ENCODE measurements at places on chromosomes 12 and 14.

GRCh38 chr14:96085369-96085768 is 46.2 kb downstream of the C14orf132 start:
- no peak for DNase-seq

DNA sequence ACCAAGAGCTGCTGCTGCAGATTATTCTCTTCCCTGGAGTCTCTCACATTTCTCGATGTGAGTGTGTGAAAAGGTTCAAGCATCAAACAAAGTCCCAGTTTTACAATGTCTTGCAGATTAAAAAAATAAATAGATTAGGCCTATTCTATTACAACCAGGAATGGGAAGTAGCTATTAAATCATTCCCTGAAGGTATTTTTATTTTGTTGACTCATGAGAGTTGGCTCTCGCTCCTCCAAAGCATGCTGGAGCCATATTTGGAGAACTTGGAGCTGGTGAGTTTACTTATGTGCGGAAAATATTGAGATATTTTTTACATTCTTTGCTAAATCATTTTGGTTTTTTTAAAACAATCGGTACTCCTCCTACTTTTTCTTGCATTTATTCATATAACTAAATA is 572.3 kb downstream of the ETNK1 start:
- no peak for DNase-seq

DNA sequence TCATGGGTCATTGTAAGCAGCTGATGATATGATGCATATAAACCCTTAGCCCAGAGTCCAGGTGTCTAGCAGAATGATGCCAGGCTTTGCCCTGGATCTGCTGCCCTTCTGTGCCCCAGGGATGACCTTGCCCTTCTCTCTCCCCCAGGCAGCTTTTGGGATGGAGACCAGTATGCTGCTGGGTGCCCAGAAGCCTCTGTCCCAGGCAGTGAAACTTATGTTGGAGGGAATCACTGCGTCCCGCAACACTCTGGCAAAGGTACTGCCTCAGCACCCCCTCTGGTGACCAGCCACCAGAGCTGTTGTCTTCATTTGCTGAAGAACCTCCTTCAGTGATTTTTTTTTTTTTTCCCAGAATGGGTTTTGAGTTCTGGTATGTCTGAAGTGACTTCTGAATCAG is 23.3 kb downstream of the CYP46A1 start:
- DNase-seq, result no peak

GRCh38 chr12:131028587-131029338 is 75.1 kb downstream of the ADGRD1 start:
- DNase-seq, result no peak

GRCh38 chr12:118432812-118433545 is 56.6 kb downstream of the SUDS3 start:
- DNase-seq, result no peak

DNA sequence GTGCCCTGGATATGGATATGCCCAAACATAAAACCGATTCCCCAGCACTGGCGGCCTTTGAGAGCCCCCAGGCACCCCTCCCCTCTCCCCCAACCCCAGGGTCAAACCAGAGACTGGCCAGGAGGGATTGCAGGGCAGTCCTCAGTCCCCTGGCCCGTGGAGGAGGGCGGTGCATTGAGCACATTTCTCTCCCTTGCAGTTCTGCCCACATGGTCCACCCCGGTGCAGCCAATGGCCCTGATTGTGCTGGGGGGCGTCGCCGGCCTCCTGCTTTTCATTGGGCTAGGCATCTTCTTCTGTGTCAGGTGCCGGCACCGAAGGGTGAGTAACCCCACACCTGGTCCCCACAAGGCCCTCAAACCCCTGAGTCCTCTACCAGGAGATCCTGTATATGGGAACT is 3.4 kb upstream of the GPR162 start:
- DNase-seq, result no peak

DNA sequence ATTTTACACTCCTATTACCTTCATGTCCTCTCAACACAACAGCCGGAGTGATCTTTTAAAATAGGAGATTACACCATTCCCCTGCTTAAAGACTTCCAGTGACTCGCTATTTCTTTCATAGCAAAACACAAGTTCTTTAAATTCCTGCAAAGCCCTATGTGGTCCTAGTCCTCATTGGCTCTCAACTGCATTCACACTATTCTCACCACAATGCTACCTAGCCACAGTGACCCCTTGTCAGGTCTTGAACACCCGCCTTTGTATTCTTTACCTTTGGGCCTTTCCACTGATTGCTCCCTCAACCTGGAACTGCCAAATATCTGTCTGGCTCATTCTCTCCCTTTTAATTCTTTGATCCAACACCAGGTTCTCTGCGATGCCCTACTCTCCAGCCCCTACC is 160.2 kb downstream of the PRIMA1 start:
- DNase-seq, result no peak

DNA sequence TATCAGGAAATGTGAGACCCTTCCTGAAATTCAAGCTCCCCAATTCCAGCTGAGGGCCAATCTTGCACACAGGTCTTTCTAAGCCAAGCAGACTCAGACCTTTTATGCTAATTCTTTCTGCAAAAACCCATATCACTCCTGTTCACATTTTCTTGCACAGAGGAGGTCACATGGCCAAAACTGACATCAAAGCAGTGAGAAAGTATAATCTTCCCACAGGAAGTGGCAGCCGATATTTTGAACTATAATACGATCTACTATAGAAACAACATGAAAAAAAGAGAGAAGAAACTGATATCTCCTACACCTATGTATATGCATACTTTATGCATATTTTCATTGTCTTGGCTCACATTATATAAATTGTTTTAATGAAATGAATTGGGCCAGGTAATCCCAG is 132.9 kb upstream of the SSTR1 start:
- DNase-seq, result no peak

- no peak for DNase-seq
Measured at GRCh38 chr14:55446833-55447232, 6.4 kb upstream of the TBPL2 start.

DNA sequence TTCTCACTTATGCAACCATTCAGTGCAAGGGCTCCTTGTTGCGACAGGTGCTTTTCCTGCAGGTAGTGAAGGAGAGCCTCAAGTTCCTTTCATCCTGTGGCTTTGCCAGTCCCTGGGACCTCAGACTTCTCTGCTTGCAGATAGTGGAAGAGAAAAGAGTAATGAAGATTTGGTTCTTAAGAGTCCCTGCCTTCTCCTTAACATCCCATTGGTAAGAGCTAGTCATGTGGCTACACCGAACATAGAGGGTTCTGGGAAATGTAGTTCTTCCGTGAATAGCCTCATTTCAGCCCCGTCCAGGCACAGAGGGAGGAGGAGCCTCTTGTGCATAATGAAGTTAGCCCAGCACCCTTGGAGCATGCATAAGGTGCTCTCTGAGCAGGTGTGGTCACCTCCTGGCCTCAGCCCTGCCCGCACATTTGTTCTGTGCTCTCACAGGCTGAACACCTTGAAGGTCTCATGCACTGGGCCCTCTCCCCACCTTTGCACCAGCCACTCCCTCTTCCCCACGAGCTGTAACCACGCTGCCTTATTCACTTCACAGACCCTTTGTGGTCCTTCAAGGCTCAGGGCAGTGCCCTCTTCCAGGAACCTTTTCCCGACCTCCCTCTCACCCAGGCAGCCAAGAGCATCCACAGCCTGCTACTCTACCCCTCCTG is 134.0 kb downstream of the BCL11B start:
- DNase-seq, result no peak

DNA sequence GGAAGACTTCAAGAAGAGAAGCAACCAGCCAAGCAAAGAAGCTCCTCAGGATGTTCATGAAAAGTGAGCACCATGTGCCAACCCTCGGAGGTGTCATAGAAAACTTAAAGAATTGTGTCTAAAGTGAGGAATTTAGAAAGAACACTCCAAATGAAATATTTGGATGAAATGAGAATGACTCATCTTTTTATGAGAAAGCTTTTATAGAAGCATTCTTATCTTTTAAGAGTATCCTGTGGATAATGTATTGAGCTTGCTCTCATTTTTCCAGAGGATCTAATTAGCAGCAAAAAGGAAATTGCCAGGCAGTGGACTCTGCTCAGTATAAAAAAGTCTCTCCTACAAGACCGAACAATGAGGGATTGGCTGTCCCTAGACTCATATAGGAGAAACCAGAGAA is 454.9 kb downstream of the LRIG3 start:
- DNase-seq, result no peak

DNA sequence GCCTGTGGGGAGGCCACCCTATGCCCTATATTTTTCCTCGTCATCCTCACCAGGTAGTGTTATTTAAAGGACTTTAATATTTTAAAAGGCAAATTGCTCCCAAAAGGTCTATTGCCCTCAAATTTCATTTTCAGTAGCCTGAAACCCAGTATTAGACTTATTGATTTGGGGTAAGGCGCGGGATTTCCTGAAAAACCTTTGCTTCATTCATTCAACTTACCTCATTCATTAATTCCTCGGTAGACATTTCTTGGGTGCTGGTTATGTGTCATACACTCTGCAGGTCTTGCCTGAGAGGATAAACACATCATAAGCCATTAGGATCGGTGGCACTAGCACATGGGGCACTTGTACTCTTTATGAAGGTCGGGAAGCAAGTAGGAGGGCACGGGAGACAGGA is 99.2 kb downstream of the ARF6 start:
- no peak for DNase-seq

DNA sequence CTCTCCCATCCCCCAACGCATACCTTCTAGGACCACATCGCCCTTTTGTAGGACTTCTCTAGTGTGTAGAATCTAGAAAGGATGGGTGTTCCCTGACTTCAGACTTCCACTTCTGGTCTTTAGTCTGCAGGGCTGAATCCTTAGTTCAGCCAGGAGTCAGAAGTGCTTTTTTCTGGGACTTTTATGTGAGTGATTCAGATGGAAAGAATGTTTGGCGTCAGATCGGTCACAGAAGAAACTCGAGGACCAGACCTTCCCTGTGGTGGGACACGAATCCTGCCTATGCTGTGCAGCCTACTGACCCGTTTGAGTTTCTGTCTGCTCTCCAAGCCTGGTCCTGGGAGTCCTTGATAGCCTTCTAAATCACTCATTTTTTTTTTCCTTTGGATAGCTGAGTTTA is 165.4 kb upstream of the SSTR1 start:
- no peak for DNase-seq
